ENCODE measurements at places on chromosomes 5 and 9.

- no peak for DNase-seq
These were observed 118.1 kb downstream of the DPYSL3 start for GRCh38 chr5:147391781-147392180.

- no peak for DNase-seq
These were observed 1.9 kb upstream of the B4GALT1 start for GRCh38 chr9:33168941-33169544.

GRCh38 chr9:15246708-15247107 lies 60.3 kb downstream of the TTC39B start:
- no peak for DNase-seq

- no peak for DNase-seq
These were observed 66.8 kb downstream of the MAMDC2 start for GRCh38 chr9:70110194-70111041.

GRCh38 chr5:132773601-132774355 lies 3.3 kb downstream of the SEPTIN8 start:
- no peak for DNase-seq

GRCh38 chr5:177526191-177526590 lies 9.4 kb upstream of the DDX41 start:
- DNase-seq = no peak

- no peak for DNase-seq
These were observed 520 bp downstream of the PRRX2 start for GRCh38 chr9:129665814-129666520.

GRCh38 chr5:87686975-87687374 lies 274.2 kb upstream of the CCNH start:
- DNase-seq = no peak

DNA sequence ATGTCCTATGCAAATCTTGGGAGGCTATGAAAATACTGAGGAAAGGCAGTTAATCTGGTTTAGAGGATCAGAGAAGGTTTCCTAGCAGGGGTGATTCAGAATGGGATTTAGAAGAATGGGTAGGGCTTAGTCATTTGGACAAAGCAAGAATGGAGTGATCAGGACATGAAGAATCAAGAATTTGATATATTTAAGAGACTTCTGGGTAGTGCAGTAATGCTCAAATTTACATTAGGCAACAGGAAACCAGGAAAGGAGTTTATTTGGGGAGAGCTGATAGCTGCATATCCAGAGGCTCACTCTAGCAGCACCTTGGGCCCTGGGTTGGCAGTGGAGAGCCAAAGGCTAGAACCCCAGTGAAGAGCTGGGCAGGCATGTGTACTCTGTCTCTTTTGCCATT lies 78.9 kb upstream of the PAPPA start:
- no peak for DNase-seq

GRCh38 chr9:88501086-88501485 lies 33.9 kb upstream of the NXNL2 start:
- no peak for DNase-seq

- DNase-seq = no peak
These were observed 4.9 kb upstream of the LCN1 start for GRCh38 chr9:135516132-135516860.

DNA sequence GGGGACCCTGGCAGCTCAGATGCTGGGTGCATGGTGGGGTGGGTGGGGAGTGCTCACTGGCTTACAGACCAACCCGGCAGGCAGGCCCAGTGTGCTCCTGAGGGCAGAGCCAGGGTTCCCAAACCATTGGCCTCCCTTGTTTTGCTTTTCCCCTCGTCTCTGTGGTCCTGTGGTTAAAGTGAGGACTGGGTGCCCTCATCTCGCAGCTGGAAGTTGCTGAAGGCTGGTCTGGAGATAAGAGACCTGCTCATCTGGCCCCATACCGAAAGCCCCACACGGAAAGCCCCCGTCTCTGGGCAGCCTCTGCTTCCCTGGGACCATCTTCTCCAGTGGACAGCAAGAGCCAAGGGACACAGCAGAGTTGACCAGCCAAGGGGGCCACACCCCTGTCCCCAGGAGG lies 9.8 kb upstream of the NACC2 start:
- no peak for DNase-seq
